ENCODE measurements at places on chromosomes 3 and 15. TPM values are rescaled to one million over a fixed set of nuclear protein-coding genes. Genes with fewer than 3 reads are reported as not detected.

- no peak for DNase-seq
Measured at GRCh38 chr3:55923626-55924025, 436.5 kb upstream of the WNT5A start.

GRCh38 chr3:149414557-149415231 is 37.2 kb upstream of the TM4SF1 start:
- no peak for DNase-seq

DNA sequence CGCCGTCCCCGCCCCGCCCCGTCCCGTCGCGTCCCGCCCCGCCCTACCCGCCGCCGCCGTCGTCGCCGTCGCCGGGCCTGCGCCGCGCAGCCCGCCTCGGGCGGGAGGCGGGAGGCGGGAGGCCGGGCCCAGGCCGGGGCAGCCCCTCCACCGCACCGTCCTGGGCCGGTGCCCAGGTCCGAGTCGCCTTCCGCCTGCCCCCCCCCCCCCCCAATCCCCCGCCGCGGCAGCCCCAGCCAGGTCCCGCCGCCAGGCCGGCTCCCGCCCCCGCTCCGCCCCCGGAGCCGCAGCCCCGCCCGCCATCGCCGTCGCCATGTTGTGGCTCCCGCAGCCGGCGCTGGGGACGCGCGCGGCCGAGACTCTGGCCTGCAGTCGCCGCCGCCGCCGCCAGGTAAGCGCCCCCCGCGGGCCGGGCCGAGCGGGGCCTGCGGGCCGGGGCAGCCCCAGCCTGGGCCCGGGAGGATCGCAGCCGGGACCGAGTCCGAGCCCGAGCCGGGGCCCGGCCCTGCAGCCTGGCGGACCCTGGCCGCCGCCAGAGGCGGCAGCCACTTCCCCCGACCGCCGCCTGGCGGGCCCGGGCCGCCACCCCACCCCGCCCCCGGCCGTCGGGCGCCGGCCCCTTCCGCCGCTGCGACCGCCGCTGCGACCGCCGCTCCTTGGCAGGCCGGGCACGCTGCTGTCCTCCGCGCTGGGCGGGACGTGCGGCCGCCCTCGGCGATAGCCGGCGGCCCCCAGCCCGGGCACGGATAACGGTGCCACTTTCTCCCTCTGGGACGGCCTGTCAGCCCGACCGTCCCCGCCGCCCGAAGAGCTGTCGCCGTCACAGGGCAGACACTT is at the start of gene ZNF592:
Gene ZNF592 (plus strand): TSS at position 319 of the 837 bp plus-strand sequence. CDS start 34,084 bp downstream, outside the sequence.
- peak; percentile 89 for DNase-seq

GRCh38 chr15:26981492-26981891 is 10.5 kb downstream of the GABRG3 start:
- DNase-seq = no peak

- DNase-seq = no peak
Measured at GRCh38 chr3:117499189-117499870, 789.8 kb downstream of the TUSC7 start.

- DNase-seq = no peak
Measured at GRCh38 chr3:197701841-197702240, 34.9 kb downstream of the RUBCN start.

GRCh38 chr3:112871735-112872134 is 25.1 kb upstream of the CD200R1L start:
- no peak for DNase-seq

GRCh38 chr3:149340310-149340933 is 7.0 kb upstream of the TM4SF18 start:
- no peak for DNase-seq

DNA sequence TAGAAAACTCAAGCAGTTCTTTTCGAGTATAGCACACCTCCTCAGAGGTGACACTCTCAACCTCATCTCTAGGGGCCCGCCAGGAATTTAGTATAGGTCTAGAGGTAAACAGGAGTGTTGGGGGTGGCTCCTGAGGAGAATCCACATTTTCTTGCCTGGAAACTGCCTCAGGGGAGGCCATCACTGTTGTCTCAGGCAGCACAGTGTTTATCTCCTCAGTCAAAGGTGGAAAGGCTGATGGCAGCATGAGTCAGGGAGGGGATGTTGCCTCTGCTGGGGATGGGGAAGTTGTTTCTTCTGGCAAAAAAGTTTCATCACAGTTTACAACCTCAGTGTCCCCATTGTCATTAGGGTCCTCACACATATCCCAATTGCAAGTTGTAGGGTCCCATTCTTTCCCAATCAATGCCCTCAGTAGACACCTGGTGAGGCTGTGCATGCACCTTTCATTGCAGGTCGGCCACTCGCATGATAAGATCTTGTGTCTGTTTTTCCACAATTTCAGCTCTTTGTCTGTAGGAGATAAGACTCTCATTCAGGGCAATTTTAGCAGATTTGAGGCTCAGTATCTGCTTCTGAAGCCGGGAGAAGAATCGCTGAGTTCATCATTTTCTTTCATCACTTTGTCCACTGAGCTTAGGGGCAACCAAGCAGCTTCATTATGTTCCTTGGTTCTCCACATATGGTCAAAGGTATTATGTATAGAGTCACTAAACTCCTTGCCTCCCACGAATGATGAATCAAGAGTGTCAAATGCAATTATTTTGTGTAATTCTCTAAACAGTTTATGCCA is 25.8 kb downstream of the NAALADL2 start:
- DNase-seq = no peak

EXD1 gene
- not detected for total RNA-seq

LPCAT4 gene
- total RNA-seq = 17.0 TPM

DNA sequence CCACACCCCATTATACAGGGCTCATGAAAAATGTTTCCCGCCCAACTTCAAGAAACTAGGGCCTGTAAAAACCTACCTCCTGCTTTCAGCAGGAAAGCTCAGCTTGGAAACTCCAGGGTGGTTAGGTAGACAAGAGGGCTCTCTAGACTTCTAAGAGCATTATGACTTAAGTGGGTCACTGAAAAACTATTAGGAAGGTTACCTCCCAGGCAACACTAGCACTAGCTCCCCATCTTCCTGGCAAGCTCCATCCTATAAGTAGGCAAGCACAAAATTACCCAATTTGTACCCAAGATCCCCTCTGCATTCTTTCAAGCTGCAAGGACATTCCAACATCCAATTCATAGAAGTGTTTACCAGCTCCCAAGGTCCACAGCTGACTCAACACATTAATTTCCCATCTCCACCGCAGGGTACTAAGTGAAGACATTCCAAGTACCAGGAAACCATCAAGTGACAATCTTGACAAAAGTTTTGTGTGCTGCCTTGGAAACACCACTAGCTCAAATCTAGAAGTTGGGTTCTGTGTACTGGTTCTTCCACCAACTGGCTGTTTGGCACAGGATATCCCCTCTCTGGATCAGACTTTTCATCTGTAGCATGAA is 46.9 kb downstream of the WNT5A start:
- DNase-seq = no peak

DNA sequence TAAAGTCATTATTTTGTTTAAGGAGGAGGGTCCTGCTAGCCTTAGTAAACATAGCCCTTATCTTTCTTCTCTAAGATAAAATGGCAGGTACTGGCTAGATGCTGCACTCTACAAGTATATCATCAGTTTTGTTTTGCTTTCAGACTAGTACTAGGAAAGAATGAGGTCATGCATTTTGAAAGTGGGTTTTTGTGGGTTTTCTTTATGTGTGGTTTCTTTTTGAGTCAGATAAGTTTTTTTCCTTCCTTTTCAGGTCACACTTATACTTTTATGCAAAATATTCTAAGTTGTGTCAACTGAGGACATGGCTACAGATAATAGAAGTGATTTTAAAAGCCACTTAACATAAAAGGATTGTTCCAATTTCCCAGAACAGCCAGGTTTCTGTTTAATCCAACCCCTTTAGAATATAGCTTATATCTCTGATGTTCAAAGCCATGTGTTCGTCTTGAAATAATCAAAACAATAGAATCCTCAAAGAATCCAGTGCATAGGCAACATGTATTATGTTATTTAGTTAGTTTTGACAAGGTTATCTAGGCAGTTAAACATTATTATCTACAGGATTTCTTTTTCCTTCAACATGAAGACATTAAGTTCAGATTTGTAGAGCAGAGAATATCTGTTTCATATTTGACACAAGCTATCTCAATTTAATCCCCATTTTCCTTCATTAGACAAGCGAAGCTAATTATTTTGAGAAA is 406.2 kb downstream of the RBMS3 start:
- no peak for DNase-seq

RYR3 gene
- 1.0 TPM for total RNA-seq

B4GALT4 gene
- 23.4 TPM for total RNA-seq

- DNase-seq = peak; percentile 59
Measured at GRCh38 chr3:184716622-184717398, 4.9 kb upstream of the MAGEF1 start.

DNA sequence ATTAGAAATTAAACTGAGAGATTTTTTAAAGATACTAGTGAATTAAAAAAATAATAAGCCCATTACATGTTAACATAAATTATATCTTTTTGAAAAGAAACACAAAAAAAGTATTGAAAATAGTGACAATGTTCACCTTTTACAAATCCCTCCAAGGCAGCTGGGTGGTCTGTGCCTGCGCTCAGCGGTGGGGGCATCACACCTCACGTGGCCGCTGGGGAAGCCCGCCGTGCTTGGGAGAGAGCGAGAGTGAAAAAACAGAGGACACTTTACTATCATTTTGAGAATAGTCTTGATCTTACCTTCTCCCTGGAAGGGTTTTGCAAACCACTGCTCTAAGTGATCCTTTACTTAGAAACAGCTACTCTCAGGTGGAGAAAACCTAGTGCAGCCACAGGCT is 76.9 kb downstream of the CRTC3 start:
- DNase-seq = no peak

DNA sequence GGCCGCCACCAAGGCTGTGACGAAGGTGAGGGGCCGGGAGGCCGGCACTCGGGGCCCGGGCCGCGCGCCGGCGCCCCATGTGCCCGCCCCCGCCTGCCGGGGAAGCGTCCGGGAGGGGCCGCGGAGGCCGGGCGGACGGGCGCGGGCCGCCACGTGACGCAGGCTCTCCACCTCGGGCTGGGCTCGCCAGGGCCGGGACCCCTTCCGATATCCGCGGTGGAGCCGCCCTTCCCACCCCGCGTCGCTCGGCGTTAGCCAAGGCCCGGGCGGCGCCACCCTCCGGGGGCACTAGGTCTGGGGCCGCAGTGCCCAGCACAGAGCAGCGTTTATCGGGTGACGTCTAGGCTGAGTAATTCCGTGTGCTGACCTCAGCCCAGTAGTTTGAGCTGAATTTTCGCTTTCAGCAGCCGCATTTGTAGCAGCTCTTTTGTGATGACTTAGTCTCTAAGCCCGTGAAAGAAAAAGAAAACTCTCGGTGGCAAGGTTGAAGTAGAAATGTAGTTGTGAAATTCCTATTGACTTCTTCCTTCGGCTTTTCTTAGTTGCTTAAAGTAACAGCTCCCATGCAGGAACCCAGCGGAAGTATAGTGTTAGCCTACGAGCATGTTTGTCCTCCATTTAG is 885 bp downstream of the CDV3 start:
- DNase-seq = peak; percentile 82

DNA sequence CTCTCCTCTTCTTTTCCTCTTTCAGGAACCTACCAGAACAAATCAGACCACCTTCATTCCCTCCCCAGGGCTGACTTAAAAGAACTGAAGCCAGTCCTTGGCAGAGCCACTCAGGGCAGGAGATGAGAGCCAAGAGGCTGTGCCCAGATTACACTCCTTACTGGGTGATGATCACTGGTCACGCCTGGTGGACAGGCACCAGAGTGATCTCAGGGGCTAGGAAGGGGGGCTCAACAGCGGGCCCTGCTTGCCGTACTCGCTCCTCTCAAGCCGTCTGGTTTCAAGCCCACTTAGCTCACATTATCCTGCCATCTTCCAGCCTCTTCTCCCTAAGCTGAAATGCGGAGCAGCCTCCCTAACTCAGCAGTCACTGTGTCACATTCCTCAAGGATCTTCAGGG is 1.7 kb upstream of the FAH start:
- no peak for DNase-seq

- DNase-seq = no peak
Measured at GRCh38 chr3:192843119-192843518, 74.5 kb downstream of the MB21D2 start.

CLPX gene
- total RNA-seq = 37.4 TPM

ABHD5 gene
- total RNA-seq = 10.0 TPM

DNA sequence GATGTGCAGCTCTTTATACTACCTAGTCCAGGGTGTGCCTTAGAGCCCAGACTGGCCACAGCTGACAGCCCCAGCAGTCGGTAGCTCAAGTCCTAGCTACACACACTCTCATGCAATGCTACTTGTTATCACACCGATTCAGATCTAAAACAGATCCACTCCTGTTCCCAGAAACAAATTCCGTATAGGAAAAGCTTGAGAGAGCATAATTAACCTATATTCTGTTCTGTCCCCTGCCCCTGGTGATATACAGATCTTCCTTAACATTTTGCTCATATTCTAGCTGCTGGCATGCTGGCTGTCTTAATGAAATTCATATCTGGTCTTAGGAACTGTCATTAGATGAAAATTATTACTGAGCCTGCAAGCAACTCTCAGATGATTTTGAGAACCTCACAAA is 204.3 kb downstream of the SOX2 start:
- no peak for DNase-seq

DNA sequence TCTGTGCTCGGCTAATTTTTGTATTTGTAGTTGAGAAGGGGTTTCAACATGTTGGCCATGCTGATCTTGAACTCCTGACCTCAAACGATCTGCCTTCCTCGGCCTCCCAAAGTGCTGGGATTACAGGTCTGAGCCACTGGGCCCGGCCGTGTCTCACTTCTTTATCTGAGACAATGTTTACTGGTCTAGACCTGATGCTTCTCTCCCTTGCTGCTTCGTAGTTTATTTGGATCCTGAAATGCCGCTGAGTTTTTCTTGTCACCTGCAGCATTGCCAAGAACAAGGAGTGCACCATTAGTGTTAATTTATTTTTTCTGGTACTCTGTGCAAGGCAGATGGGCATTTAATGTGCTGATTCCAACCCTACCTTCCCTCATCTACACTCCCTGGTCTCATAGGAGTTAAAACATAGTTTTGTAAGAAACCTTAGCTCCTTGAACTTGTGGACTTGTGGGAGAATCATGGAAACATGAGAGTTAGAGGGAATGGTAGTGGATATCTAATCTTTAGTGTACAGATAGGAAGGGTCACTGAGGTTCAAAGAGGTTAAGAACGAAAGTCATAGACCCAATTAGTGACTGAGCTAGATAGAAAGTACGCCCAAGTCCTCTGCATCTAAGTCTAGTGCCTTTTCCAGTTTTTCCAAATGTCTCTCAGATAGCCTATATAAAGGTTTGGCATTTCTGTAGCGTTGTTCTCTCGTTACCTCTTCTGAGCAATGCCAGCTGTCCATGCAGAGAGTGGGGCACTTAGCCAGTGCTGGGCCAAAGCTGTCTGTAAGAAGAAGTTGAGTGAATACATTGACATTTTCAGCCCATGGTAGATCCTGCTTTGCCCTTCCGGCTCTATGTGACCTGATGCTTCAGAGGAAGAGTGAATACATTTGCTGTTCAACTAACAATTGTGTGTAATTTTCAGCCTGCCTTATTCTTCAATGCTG is 244.1 kb downstream of the LPP start:
- DNase-seq = no peak

GRCh38 chr15:92505611-92506010 is 111.9 kb downstream of the ST8SIA2 start:
- no peak for DNase-seq

DNA sequence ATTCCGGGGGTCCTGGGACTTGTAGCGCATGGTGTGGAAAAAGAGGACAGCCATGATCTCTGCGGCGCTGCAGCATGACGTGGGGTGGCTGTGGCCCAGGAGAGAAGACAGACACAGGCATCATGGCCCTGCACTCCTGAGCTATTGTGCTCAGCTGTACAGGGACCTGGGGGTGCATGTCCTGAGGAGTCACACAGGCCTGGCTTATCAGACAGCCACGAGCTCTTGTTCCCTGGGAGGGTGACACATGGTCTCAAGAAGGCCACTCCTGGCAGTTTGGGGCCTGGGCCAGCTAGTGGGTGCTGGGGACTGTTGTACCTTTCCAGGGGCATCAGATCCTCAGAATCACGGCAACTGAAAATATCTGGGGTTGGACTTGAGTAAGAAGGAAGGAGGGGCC is 13.7 kb downstream of the TKT start:
- DNase-seq = no peak

Measured in ovary (tissue), 10 donors.